ENCODE measurements at places on chromosomes 13 and 19.

DNA sequence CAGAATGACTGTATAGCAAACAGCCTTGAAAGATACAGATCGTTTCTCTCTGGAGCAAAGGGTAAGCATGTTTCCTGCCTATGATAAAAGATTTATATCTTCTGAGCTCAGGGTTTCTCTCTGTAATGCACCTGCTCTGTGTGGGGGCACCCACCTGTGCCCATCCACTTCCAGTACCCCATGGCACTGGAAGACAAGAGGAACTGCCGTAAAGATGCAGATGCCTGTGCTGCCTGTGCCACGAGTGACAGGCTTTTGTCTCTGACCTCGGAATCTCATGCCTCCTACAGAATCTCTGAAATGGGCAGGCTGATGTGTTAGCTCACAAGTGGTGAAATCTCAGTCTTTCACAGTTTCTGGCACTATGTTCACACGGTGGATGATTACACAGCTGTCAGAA, 50.3 kb upstream of the ATP11A start:
- no peak for DNase-seq

GRCh38 chr13:67283637-67284036, 53.5 kb upstream of the PCDH9 start:
- DNase-seq: no peak

DNA sequence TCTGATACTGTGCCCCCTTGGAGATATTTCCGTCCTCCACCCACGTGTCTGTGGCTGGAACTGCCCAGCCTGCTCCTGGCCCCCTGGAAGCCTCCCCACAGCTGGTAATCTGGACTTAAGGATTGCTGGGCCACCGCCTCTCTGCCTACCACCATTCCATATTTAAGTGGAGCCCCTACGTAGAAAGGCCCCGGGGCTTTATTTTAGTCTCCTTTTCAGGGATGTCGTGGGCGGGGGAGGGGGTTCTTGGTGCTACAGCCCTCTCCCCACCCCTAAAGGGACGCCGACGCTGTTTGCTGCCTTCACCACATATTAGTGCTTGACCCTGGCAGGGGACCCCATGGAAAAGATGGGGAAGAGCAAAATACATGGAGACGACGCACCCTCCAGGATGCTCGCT, 2.7 kb upstream of the NOP53 start:
- no peak for DNase-seq

- no peak for DNase-seq
These were observed 534.7 kb downstream of the KLF12 start for GRCh38 chr13:73599232-73600128.

DNA sequence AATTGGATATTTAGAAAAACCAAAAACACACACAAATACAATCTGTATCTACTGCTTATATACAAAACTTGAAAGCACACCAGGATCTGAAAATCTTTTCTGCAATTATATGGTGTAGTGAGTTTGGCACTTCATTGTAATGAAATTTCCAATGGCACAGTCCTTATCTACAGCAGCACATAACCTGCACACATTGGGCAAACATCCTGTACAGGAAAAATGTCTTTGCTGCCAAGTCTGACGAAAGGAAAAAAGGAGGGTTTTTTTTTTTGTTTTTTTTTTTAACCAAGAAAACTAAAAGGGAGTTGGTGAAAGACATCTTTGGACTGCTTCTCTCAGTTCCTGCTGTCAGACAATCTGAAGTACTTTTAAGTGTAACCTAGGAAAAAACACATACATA, 107.8 kb downstream of the FOXO1 start:
- DNase-seq: no peak

DNA sequence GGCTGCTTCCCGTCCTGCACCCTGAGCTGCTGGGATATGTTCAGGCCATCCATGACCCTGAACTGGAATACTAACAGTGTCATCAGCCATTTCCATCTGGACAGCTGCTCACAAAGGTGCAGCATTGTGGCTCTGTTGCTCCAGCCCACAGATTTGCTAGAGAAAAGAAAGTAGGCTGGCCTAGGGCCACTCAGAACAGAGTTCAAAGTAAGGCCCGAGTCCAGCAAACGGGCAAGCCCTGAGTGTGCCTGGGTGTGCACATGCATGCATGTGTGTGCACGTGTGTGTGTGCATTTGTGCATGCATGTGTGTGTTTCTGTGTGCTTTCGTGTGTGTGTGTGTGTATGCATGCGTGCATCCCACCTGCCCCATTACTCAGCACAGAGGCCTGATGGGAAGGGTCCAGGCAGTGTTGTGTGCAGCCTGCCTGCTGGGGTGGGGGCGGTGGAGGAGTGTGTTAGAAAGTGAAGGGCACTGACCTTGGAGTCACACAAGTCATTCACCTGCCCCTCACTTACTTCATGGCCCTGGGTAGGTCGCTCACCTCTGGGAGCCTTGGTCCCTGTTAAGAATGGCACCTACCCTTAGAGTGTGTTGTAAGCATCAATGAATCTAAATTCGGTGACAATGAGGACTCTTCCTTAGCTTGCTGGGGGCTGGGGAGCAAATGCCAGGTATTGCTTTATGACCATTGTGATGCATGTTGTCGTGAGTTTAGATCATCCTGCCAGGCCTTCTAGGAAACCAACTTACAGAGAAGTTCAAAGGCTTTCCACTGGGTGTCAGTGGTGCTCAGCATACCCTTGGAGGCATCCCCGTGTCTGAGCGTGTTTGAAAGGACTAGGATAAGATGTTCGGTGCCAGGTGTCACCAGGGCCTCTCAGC, 53.2 kb downstream of the GPR12 start:
- no peak for DNase-seq

DNA sequence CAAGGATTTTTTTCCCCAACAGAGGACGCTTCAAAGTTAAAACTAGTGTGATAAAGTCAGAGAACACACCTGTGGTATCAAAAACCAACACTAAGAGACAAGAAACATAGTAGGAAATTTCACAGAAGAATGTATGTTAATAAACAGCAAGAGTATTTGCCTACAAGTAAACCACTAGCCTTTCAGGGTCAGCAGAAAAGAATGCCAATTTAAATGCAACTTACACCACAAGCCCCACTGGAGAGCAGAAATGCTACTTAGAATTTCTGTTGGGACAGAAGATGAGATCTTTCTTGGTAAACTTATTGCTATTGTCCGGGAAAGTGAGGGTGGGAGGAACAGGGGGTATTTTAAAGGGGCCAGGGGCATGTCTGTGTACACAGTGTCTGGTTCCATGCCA, 68.6 kb downstream of the STK24 start:
- no peak for DNase-seq

All from stimulated activated CD4-positive, alpha-beta T cell treated with anti-CD3 and anti-CD28 coated beads, Interleukin-1b, Interleukin-23, amount 100 ng/mL, for 24 hours (primary cell).